Activated CD4-positive, alpha-beta T cell treated with anti-CD3 and anti-CD28 coated beads, Interleukin-2, amount 50 U/mL, for 1 hour (primary cell): ENCODE measurements at places on chromosomes 3 and 15.

DNA sequence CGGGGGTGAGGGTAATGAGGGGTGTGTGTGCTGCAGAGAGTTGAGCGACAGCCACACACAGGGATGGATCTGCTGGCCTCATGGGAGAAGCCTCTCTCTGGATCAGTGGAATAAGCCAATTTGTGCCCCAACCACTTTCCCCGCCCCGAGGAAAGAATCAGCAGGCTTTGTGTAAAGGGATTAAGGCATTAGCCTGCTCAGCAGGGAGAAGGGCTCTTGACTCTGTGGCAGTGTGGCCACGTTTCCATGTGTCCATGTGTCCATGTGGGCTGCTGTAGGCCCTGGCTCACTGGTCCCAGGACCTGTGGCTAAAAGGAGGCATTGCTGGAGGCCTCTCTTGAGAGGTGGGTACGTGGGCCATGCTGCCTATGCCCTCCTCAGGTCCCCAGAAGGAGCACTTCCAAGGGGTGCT, 104.7 kb downstream of the HMG20A start:
- DNase-seq: no peak

- peak; percentile 26 for DNase-seq
Observed at GRCh38 chr3:46566040-46566641, at the start of gene LRRC2. TSS of gene LRRC2 (minus strand) at chr3:46566302. CDS start at chr3:46551591, 14,711 bp downstream.

GRCh38 chr15:73474785-73475184, 31.8 kb downstream of the REC114 start:
- no peak for DNase-seq

DNA sequence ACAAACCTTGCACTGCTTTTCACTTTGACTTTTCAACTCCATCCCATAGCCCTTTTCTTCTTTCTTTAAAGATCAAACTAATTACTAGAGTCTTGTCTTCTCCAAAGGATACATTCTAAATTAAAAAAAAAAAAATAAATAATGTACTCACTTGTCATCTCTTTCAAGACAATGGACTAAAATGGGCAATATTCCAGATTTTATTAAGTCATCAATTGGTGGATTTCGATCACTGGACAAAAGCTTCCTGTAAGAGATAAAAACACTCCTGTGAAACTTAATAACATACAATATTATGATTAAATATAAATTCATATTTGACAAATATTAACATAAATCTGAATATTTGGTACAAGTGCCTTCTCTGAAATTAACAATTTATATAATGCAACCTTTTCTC, 34.1 kb downstream of the KPNA4 start:
- DNase-seq: no peak

DNA sequence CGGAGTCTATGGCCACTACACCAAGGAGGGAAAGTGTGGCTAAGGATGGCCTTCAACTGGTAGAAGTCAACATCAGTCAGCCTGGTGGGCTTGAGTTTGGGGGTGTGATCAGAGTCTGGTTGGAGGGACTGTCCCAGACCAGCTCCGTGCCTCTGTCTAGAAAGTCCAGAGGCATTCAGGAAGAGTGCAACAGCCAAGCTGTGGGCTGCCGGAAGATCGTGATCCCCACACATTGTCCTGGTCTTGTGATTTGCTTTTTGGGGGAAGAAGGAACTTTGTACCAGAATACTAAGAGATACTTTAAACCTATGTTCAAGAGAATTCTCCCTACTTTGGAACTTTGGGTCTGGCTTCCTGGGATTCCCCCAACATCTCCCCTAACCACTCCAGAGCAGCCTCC, 47.8 kb upstream of the VPS8 start:
- no peak for DNase-seq

DNA sequence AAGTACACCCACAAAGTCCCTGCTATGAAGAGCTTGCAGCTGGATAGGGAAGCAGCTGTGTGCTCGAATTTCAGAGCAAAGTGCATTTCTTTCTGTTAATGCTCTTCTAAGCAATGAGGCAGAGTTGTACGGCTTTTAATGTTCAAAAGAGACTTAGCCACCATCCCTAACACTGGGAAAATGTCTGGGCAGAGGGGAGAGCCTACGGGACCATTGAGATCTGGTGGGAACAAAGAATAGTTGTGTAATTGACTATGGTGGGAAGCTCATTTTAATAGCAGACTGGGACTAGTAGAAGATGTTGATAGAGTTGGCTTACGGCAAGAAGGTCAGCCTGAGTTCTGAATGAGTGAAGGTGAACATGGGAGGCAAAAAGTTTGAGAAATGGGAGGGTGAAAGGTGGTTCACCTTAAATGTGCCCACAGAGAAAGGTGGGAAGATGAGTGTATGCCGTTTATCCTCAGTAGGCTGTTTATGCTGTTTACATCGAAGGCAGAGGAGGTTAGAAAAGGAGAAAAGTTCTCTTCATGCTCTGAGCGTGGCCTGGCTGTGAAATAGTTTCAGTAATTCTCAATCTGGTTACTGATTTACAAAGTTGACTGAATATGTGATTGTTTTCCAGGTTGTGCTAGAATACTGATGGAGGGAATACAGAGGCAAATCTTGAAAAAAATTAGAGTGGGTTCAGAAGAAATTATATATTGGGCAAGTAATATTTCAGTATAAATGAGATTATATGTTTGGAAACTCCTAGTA, 22.9 kb upstream of the UTS2B start:
- DNase-seq: no peak

DNA sequence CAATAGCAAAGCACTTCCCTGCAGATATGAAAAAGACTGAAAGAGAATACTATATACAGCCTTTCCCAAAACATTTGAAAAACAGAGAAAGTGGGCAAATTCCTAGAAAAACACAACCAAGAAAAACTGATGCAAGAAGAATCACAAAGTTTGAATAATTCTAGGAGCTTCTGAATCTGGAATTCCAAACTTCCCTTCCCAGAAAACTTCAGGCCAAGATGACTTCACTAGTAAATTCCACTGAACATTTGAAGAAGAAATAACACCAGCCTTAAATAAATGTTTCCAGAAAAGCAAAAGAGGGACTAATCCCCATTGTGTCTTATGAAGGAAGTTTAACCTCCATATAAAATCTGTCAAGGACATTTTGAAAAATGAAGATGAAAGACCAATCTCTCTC, 15.8 kb upstream of the NSMCE3 start:
- no peak for DNase-seq

GRCh38 chr3:179464323-179465092, 13.2 kb upstream of the GNB4 start:
- DNase-seq: no peak

DNA sequence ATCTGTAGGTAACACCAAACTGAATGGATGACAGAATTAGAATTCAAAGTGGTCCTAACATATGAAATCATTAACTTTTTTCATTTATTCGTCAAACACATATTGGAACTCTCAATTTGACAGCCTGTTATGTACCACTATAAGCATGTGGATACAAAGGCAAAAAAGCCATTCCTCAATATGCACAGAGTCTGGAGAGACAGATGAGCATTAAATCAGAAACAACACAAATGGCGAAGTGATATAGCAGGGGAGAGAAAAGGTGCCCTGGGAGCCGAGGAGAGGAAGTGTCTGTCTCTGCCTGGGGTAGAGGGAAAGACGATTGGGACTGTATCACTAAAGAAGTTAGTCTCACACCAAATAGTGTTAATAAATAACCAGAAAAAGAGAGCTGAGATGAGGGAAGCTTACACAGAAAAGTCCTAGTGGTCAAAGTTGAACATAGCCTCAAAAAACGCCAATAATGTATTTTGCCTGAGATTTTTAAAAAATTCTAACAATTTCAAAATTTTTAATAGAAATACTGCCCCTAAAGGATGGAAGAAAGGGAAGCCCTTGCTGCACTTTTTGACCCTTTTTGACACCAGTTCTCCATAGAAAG, 417.5 kb downstream of the TUSC7 start:
- no peak for DNase-seq

DNA sequence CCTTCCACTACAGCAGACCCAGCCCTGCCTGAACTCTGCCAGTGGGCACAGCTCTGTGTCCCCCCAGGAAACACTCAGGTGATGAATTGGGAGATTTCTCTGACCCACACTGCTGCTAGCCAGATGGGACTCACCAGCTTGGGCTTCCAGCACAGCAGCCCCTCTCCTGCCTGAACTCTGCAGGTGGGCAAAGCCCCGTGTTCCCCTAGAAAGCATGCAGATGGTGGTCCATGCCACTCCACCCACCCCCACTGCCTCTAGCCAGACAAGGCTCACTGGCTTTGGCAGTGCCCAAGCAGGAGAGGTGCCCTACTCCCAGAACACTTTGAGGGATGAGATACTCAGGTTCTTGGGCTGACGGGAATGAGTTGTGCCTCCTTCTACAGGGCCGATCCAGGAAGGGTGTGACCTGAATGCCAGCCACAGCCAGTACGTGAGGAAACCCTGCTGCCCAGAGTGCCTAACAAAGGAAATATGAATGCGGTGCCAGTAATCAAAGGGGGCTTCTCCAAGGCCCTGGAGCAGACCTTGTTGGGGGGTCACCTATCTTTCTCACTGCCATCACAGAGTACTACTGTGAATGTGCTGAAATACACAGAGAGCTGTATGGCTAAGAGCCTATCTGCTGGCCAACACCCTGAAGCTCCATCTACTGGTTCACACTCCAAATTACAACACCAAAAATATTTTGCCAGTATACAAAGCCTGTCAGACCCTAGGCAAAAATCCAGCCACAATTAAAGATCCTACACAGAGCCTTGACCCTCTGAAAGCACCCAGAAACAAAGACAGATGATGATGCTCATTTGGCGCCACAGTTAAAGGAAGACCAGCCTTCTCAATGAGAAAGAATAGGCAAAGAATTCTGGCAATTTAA, 61.9 kb downstream of the BTLA start:
- no peak for DNase-seq

- no peak for DNase-seq
Observed at GRCh38 chr3:42589382-42590109, 1.1 kb upstream of the SS18L2 start.

GRCh38 chr15:23994273-23994672, 307.2 kb upstream of the NDN start:
- no peak for DNase-seq

DNA sequence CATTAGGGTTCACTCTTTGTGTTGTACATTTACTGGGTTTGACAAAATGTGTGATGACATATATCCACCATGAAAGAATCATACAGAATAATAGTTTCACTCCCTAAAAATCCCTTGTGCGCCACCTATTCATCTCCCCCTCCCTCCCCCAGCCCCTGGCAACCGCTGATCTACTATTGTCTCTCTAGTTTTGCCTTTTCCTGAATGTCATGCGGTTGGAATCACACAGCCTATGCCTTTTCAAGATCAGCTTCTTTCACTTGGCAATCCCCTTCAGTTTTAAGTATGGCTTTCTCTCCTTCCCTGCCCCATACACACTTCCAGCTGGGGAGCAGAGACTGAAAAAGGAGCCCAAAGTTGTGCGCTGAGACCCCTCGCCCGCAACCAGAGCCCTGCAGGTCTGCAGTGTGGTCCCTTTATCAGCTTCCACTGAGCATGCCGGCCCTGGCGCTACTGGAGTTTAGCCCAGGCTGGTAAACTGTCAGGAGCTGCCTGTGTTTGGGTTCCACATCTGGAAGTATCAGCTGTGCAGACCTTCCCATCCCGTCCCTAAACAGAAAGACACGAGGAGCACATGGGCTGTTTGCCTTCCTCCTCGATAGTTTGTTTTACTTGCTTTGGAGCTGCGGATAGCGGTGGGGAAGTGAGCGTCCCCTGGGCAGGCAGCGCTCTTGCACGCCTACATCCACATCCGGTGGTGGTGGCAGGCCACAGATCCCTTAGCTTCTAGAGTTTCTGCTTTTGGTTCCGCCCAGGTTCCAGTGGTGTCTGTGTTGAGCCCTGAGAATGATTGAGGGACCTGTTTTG, 12.3 kb downstream of the BOC start:
- no peak for DNase-seq

DNA sequence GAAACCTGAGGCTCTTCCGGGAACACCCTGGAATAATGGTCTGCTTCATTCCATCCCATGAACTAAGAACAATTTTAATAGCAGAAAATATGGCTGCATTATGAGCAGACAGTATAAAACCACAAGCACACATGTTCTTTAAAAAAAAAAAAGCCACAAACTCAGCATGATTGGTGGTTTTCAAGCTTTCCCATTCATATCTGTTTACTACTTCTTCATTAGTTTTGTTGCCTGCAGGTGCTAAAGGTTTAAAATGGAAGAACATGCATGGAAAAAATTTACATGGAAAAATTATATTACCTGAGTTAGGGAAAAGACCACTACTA, 137.9 kb upstream of the HES1 start:
- DNase-seq: no peak

- DNase-seq: no peak
Observed at GRCh38 chr15:101051291-101052030, 132.3 kb downstream of the LRRK1 start.

GRCh38 chr3:131109156-131109555, 82.5 kb downstream of the NEK11 start:
- no peak for DNase-seq

GRCh38 chr15:75508840-75509532, 57.5 kb upstream of the SIN3A start:
- peak; percentile 2 for DNase-seq

GRCh38 chr15:29225534-29226234, 43.9 kb downstream of the NSMCE3 start:
- no peak for DNase-seq

DNA sequence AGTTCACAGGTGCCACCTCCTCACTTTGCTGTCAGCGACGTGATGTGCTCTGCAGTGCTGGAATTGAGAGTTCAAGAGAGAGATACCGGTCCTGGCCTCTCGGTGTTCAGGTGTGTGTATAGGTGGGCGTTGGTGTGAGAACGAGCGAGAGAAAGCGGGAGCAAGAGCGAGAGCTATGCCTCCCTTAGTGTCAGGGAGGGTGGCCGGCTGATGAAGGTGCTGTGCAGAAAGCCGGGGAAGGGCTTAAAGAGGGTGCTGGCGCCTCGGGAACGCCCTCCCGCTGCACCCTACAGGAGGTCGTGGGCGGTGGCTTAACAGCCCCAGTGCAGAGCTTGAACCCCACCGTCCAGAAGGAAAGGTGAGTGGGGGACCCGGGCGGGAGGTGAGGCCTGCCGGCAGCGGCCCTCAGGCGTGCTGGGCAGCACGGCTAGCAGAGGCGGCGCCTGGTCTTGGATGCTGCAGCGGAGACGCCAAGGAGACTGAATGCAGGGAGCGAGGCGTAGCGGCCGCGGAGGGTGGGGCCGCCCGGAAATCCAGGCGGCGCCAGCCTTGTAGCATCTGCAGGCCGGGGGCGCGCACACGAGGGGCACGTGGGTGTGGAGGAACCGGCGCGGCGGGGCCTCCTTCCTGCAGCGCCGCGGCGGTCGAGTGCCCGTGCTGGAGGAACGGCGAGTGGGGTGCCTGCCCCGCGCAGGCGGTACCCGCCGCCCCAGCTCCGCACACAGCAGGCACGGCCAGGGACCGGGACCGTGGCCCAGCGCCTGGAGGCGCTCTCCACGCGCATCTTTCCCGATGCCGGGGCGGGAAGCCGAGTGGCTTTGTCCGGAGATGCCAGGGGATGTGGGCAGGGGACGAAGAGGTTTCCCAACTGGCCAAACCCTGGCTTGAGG, 246.8 kb upstream of the TOPAZ1 start:
- no peak for DNase-seq

DNA sequence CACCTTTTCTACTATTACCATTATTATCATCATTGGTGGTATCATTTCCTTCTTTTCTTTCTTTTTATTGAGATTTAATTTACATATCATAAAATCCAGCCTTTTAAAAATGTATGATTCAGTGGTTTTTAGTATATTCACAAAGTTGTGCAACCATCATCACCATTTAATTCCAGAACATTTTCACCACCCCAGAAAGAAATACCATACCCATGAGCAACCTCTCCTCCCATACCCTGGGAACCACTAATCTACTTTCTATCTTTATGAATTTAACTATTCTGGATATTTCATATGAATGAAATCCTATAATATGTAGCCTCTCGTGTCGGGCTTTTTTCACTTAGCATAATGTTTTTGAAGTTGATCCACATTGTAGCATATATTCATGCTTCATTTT, 29.1 kb downstream of the AAGAB start:
- no peak for DNase-seq
